ENCODE measurements at places on chromosomes 12 and 14.

DNA sequence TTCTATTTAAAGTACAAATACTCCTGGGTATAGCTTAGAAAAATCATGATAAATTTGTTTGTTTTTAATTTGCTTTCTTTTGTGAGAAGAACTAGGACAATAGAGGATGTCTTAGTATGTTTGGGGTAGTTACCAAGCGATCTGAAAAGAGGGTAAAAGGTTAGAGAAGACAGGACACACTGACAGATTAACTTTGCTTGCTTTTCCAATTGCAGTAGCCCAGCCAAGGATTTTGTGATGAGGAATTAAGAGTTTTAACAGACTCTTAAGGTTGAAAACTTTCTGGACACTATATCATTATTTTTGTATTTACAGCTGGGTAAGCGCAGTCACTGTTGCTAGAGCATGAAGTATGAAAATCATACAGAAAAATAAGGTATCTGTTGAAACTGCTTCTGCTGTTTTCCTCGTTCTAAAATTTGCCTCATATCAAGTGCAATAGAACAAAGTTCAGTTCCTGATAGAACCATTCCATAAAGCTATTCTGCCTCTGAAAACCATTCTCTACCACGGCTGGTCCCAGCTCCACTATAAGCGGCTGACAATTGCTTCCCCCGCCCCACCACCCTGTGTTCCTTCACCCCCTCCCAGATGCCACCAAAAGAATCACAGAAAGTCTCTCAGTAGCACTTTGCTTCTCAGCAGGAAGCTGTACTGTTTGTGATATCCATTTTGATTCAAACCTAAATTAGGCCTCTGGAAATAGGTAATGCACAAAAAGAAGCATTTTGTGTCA, 413.4 kb downstream of the BCAT1 start:
- no peak for DNase-seq

DNA sequence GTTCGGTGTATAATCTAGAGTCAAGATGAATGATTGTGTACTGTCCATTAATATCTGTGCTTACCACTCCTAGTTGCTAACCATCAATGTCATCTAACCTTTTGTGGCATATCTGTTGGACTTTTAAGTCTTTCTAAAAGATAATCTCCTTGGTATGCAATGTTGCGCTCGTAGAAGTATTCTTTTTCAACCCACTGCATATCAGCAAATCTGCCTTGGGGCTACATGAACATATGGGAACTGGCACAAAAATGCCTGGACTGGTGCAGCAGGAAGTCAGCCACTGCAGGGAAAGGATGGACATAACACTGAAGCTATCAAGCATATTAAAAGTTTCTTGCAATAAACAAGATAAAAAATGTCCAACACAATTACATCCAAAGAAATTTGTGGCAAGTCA, 124.3 kb upstream of the SLC38A4 start:
- DNase-seq: no peak

DNA sequence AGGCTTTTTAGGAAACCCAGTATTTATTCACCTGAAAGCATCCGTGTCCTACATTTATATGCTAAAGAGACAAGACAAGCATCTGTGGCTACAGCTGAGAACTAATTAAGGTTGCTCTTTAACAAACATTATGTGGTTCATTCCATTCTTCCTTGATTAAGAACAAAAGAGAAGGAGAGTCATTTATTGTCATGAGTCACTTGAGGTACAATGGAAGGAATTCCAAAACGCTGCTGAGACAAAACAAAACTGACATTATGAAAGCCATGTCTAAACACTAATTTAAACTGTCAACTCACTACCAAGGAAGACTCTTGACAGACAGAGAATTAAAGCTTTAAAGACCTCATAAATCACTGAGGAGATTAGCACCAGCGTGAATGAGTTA, 214.4 kb downstream of the BMP4 start:
- no peak for DNase-seq

GRCh38 chr12:125512541-125513298, 447.5 kb downstream of the AACS start:
- no peak for DNase-seq

- no peak for DNase-seq
Measured at GRCh38 chr14:88750945-88751344, 41.8 kb downstream of the EML5 start.

DNA sequence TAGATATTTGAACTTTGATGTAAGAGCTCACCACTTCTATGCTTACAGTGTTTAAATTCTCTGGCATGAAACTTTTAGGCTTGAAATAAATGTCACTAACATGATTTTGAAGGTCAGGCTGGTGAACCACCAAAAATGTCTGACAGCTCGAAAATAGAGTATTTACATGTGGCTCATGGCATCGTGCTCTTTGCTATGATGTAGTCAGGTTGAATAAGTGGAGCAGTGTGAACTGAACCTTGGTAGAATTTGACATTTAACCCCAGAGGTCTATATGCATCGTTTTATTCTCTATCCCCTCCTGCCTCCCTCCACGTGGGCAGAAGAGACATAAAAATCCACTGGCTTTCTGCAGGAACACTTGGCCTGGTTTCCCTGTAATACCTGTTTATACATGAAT, 369.7 kb upstream of the ATP2B1 start:
- DNase-seq: no peak
